ENCODE measurements at places on chromosomes 11 and 22.
A peak's percentile ranks its signal among the peaks of the same experiment; 100 is the strongest.

DNA sequence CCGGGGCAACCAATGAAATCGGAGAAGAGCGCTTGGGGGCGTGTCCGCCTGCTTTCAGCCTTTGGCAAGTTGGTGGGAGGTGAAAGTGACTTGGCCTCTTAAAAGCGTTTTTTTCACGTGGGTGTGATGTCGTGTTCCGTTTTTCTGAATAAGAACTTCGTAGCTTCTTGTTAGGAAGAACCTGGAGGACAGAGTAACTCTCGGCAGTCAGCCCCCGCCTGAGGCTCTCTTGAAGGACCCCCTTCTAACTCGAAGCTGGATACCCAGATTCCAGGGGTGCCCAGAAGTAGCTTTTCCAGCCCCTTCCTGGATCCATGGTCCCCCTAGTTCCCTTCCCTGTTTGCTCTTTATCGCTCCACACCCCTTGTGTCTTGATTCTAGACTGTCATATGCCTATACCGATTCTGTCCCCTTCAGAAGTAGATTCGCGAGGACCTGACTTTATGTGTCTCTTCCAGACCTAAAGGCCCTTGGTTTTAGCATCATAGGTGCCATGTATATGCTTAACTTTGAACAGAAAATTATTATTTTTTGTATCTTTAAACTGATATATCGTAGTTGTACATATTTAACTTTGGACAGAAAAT lies 915 bp upstream of the OSBP start:
- DNase-seq, result no peak

- peak; percentile 8 for DNase-seq
Observed at GRCh38 chr11:113372309-113372708, 15.3 kb upstream of the ANKK1 start.

GRCh38 chr11:120203626-120204025 lies 7.2 kb upstream of the OAF start:
- DNase-seq, result no peak

GRCh38 chr22:39423976-39424375 lies 24.4 kb downstream of the TAB1 start:
- no peak for DNase-seq

DNA sequence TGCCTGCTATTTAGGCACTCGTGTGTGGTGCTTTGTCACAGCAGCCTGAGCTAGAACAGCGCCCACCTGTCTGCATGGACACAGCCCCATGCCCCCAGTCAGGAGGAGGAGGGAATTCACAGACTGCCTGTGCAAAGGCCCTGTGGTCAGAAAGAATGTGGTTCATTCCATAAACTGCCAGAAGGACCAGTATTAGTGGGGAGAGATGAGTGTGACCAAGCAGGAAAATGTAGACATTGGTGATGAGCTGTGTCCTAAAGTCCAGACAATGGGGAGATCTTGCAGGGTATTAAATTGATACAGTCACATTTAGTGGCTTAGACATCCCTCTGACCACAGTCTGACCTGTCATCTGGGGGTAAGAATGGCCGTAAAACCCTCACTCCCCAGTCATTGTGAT lies 83.7 kb upstream of the LINC01488 start:
- no peak for DNase-seq
